HCEC 1CT (cell line): ENCODE measurements at places on chromosomes 5 and 9.

GRCh38 chr9:92952906-92953610 is 5.7 kb downstream of the FGD3 start:
- DNase-seq = no peak

DNA sequence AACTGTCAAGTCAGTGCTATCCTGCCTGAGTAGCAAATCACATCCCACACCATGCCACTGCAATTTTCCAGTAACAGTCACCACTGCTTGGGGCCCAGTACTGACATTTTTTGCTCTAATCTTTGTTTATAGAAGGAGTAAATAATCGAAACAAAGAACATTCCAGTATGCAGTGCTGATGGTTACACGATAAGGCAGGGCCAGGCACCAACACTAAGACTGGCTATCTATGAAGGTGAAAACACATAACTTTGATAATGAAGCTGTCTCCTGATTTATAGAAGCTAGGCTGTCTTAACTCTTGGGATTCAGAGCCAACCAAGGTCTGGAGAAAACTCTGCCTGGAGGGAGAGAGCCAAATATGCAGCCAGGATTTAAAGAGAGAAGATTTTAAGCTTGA is 365.3 kb downstream of the BNC2 start:
- DNase-seq = peak; percentile 81

DNA sequence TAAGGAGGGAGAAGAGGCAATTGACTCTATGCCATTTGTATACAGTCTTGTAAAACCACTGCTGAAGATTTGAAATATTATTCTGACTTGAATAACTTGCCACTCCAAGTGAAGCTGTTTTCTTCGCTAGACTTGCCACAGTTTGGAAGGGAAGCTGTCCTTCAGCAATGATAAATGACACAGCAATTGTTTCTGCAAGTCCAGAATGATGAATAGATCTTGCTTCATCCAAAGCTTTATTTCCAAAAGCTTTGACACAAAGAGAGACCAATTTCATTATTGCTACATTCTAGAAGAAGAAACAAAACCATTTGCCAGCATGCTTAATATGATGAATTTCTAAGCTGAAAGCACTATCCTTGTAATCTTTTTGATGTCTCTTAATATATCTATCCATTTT is 73.7 kb downstream of the ZNF366 start:
- DNase-seq = no peak

DNA sequence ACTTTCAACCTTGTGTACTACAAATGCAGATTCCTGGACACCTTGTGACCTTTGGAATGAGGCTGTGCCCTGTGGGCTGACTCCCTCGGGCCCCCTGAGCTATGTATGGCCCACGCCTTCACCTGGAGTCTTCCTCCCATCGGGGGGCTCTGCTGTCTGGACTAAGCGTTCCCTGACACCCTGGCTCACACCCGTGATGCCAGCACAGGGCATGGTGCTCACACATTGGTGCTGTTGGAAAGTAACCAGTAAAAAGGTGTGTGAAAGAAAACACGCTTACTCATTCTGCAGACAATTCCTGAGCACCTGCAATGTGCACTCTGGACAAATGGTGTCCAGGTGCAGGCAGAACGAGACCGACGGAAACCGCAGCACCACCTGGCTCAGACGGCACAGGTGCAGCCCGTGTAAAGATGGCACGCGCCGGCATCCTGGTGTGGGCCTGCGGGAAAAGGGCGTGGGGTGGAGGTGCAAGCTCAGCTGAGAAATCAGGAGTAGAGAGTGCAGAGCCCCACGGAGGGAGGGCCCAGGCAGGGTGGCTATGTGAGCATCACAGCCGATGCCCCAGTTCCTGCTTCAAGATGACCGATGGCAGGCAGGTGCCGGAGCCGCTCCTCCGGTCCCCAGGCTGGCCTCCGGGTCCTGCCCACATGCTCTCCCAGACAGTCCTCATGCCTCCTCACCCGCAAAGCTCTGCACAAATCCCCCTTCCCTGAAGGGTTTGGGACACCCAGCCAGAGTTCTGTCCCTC is 11.0 kb downstream of the LPCAT1 start:
- DNase-seq = no peak

GRCh38 chr5:136769093-136769492 is 403.7 kb upstream of the TRPC7 start:
- DNase-seq = no peak

DNA sequence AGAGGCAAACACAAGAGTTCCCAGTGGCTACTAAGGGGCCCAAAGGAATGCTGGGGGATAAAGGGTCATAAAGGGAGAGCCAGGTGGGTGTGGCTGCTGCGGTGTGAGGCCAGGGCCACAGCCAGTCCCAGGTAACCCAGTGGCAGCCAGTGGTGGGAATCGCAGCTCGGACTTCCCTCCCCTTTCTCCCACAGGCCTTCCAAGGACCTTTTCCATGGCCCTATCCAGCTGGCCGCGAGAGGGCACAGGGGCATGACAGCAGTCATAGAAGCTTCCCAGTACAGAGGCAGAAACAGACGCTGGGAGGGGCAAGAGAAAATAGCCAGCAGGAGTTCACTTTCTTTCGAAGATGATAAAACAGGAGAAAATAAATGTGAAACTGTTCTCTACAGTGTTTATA is 257.6 kb downstream of the SEMA5A start:
- no peak for DNase-seq

GRCh38 chr5:112637343-112637742 is 100.3 kb upstream of the APC start:
- no peak for DNase-seq

- peak; percentile 14 for DNase-seq
Measured at GRCh38 chr9:33921967-33922895, 105.3 kb downstream of the UBE2R2 start.

DNA sequence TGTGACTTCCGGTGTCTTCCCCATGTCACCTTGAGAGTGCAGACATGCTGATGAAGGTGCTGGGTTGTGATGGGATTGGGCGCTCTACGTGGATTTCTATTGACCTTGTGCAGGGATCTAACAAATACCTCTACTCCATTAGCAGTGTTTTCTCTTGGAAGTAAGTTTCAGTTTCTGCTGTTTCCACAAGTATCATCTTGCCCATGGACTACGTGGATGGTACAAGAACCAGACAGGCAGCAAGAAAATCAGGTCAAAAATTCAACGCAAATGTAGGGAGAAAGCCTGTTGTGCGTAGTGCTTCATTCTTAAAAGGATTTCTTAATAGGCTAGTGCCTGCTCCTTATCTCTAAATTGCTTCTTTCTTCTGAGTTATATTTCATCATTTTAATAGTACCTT is 60.8 kb downstream of the AOPEP start:
- DNase-seq = no peak

- DNase-seq = peak; percentile 20
Measured at GRCh38 chr9:113632776-113633590, 169.5 kb downstream of the RGS3 start.

DNA sequence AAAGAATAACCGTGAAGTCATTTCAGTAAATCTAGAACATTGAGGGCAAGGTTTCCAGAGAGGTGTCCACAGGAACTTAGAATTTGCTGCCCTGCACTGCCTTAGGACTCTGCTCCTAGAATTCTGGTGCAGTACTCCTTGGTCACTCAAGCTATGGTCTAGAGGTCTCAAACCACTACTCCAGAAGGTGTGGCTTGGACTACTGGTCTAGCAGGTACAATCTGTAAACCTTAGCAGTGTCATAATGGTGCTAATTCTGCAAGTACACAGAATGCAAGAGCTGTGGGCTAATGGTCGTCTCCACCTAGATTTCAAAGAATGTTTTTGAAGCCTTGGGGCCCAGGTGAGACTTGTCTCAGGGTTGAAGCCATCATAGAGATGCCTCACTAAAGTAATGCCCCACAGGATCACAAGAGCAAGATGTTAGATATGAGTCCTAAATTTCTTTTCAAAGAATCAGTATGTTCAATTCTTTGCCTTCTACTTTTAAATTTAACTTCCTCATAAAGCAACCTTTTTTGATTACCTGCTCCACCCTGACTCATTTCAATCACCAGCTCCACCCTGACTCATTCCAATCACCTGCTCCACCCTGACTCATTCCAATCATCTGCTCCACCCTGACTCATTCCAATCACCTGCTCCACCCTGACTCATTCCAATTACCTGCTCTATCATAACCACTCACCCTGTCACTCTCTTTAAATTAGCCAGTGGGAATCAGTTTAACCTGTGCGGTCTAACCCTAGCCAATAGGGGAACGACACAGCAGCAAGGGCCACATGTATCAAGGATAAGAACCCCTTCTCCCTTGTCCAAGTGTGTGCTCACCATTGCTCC is 1111.8 kb upstream of the ACO1 start:
- no peak for DNase-seq

- DNase-seq = no peak
Measured at GRCh38 chr9:122822056-122822455, 6.3 kb downstream of the PDCL start.

DNA sequence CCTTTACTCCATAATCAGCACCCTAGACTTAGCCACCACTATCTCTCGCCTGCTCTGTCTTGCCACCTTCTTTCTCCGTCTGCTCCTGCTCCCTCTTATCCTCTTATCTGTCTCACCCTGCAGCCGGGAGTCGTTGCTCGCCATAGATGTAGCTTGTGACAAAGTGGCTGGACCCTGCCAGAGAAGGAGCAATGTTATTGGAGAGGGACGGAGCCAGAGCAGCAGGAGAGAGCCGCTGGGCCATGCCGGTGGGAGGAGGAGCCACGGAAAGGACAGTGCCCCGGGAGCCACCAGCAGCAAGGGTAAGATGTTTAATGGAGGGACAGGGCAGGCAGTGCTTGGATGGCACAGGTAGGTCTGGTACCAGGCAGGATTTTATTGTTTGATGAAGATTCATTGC is 137.3 kb downstream of the SEC61B start:
- DNase-seq = no peak

DNA sequence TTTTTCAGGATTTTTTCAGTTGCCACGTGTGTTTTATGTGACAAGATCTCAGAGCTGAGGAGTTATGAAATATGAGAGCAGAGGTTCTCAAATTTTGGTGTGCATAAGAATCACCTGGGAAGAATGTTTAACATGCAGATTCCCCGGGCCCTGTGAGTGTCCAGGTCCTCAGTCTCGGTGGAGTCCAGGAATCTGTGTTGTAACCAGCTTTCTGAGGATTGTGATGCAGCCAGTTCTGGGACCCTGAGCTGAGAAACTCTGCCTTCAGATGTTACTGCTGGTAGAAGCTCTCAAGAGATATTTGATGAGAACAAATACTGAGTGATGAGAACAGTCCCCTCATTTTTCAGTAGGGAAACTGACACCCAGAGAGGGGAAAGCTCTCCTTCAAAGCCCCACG is 102.8 kb upstream of the SAP30L start:
- no peak for DNase-seq

DNA sequence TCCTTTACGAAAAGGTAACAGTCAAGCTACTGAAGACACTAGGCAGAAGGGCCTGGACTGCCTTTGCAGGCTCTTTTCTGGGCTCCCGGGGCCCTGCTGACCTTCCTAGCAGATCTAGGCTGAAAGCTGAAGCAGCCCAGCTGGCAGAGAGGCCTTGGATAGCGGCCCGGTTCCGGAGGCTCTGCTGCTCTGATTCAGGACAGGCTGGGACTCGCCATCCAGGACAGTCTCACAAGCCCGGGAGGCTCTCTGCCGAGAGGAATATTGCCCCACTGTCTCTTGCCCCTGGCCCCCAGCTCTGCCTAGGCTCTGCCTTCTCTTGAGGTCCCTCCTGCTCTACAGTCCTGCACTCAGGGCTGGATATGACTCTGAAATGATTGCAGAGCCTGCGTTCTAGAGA is 67.8 kb downstream of the PSD2 start:
- DNase-seq = no peak

- DNase-seq = no peak
Measured at GRCh38 chr5:2129568-2130272, 247.0 kb upstream of the IRX4 start.

GRCh38 chr5:107363768-107364167 is 307.0 kb downstream of the EFNA5 start:
- no peak for DNase-seq

- no peak for DNase-seq
Measured at GRCh38 chr5:143801252-143801939, 10.6 kb upstream of the HMHB1 start.

- no peak for DNase-seq
Measured at GRCh38 chr5:3642231-3642630, 46.6 kb downstream of the IRX1 start.

- no peak for DNase-seq
Measured at GRCh38 chr5:142421228-142421617, 96.4 kb upstream of the SPRY4 start.

GRCh38 chr5:6452622-6453504 is 4.2 kb downstream of the UBE2QL1 start:
- DNase-seq = no peak

GRCh38 chr9:93463638-93464248 is 10.4 kb upstream of the FAM120AOS start:
- DNase-seq = no peak

GRCh38 chr5:155485386-155485785 is 471.8 kb downstream of the KIF4B start:
- DNase-seq = no peak

GRCh38 chr5:86971034-86971571 is 296.6 kb upstream of the RASA1 start:
- peak; percentile 54 for DNase-seq

GRCh38 chr9:22244139-22245011 is 202.2 kb upstream of the DMRTA1 start:
- DNase-seq = peak; percentile 73

- DNase-seq = no peak
Measured at GRCh38 chr9:91392435-91392834, 30.7 kb upstream of the AUH start.

DNA sequence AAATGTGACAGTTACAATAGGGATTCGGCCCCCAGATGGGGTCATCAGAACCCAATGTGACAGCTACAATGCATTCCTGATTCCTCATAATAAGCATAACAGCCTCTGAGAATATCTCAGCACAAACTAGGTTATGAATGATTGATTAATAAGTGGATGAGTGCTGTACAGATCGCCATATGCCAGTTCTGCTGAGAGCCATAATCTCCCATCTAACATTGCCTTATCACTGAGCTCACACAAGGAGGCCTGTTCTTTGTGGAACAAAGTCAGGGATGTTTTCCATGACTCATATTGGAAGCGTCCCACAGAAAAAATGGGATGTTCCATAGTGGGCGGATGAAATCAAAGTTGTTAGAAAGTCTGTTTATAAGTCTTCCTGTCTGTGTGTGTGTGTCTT is 89.6 kb downstream of the KIF4B start:
- peak; percentile 42 for DNase-seq

DNA sequence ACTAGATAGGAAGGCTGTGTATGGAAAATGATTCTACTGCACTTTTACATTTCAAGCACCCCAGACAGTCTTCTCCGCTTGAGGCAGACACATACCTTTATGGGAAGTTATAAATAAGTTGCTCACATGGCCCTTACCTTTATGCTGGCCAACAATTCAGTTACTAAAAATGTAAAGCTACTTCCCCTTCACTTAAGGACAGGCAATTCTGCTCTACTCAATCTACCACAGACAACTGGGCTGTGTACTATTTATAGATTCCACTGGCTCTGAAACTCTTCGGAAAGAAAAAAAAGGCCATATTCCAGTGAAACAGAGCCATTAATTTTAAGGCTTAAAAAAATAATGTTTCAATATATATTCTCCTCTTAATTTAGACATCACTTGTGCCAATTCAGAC is 59.4 kb downstream of the ELAVL2 start:
- no peak for DNase-seq
